ENCODE measurements at places on chromosomes 2 and 18. TPM values are rescaled to one million over a fixed set of nuclear protein-coding genes. Genes with fewer than 3 reads are reported as not detected.

PRKAG3 gene
- not detected for total RNA-seq

- H3K27ac ChIP-seq: no peak overlapping the region
- no peaks in the 10 kb centered on the region for H3K4me1 ChIP-seq
- no peak overlapping the region for H3K4me3 ChIP-seq
- DNase-seq: no peak
- H3K36me3 ChIP-seq: no peaks in the 10 kb centered on the region
- no peaks in the 10 kb centered on the region for H3K27me3 ChIP-seq
Measured at GRCh38 chr2:75336451-75336850, 137.1 kb upstream of the TACR1 start.

DNA sequence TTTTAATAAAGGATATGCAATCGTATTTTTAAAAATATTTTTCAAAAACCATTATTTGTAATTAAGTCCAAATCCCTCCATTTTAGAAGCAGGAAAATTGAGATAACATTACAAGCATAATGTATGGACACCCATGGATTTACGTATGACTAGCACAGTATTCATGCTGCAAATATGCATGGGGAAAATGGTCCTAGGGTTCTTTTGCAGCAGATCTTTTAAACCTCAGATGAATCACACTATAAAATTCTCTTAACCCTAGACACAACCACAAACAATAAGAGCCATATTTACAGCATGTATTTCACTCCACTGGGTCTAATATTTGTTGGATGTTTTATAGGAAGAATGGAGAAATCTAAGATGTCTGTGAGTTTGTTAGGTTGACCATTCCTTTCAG is 453.4 kb downstream of the TGIF1 start:
- no peak for DNase-seq
- H3K27ac ChIP-seq: no peak overlapping the region
- no peaks in the 10 kb centered on the region for H3K4me1 ChIP-seq
- no peak overlapping the region for H3K4me3 ChIP-seq
- no peaks in the 10 kb centered on the region for H3K36me3 ChIP-seq

DNA sequence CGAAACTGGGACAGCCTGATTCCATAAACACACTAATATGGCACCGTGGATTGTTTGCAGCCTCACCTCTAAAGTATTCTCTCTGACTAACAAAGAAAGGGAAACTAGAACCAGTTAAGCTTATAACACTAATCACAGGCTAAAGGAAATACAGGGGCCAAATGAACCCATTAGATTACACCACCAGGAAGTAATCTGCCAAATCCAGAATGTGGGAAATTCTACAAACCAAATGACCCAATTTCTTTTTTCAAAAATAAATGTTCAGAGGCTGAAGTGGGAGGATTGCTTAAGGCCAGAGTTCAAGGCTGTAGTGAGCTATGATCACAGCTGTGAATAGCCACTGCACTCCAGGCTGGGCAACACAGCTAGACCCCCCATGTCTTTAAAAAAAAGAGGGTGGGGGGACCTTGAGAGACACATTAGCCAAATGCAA is 1.5 kb upstream of the MPPE1 start:
- DNase-seq: no peak
- H3K4me3 ChIP-seq: peak overlapping the region; percentile 82
- H3K36me3 ChIP-seq: no peaks in the 10 kb centered on the region
- peak overlapping the region; percentile 97 for H3K27ac ChIP-seq
- H3K4me1 ChIP-seq: peaks cover 7% of the 10 kb centered on the region

CAPN13 gene
- 83.3 TPM for total RNA-seq

DNA sequence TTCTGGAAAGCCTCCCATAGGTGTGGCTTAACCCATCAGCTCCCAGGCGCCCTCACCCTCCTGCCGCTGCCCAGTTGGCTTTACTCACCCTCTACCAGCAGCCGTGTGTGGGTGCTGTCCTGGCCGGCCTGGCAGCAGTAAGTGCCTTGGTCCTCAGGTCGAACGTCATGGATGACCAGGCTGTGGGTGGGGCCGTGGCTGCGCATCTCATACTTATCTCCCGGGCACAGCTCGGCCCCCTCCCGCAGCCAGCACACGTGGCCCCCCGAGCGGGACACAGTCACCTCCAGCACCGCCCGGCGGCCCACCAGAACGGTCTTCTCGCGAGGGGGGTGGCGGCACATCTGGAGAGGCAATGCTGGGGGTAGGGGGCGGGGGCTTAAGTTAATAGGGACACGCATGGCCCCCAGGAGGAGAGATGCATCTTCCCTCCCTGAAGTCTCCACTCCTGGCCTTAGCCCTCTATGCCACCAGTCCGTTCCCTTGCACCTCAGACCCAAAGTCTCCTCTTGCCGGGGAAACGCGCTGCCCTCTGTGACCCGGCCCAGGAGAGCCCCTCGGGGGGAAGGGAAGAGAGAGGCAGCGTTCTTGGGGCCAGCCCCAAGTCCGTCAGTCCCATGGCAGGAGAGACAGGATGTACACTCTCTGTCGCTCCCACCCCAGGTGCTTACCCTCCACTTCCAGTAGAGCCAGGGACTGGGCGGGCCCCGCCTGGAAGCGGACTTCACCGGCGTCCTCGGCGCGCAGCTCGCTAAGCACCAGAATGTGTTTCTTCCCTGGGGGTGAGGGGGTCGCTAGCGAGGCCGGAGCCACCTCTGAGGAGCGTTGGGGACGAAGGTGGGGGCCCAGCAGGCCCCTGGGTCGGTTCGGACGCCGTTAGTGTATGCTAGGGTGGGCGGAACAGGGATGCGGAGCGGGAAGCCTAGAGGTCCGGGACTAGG is 7.9 kb downstream of the TMEM198 start:
- no peaks in the 10 kb centered on the region for H3K36me3 ChIP-seq
- H3K27ac ChIP-seq: peak overlapping the region; percentile 56
- H3K27me3 ChIP-seq: peaks cover 32% of the 10 kb centered on the region
- H3K4me1 ChIP-seq: peaks cover 6% of the 10 kb centered on the region

- H3K4me1 ChIP-seq: no peaks in the 10 kb centered on the region
- no peaks in the 10 kb centered on the region for H3K36me3 ChIP-seq
- no peak overlapping the region for H3K27ac ChIP-seq
Measured at GRCh38 chr18:4017480-4017879, 437.6 kb downstream of the DLGAP1 start.

- no peak overlapping the region for H3K4me3 ChIP-seq
- no peaks in the 10 kb centered on the region for H3K4me1 ChIP-seq
- H3K27me3 ChIP-seq: no peaks in the 10 kb centered on the region
- peak; percentile 33 for DNase-seq
- H3K27ac ChIP-seq: no peak overlapping the region
Measured at GRCh38 chr18:58559427-58560186, 69.3 kb downstream of the ALPK2 start.

DNA sequence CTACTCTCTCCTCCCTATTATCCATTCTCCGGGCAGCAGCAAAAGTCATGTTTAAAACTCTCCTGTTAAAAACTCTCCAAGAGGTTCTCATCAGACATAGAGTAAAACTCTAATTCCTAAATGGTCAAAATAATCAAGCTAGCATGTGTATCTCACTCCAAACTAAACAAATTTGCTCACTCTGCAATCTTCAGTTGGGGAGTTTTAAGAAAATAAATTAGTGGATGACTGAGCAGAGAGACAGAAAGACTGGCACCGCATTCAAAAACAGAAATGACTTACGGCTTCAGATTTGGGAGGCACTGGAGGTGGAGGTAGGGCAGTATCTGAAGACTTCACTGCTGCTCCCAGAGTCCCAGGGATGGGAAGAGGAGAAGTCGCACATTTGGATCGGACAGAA is 96.9 kb downstream of the MEP1B start:
- peaks cover 5% of the 10 kb centered on the region for H3K4me1 ChIP-seq
- no peak overlapping the region for H3K27ac ChIP-seq
- H3K4me3 ChIP-seq: no peak overlapping the region

- H3K27ac ChIP-seq: no peak overlapping the region
- H3K4me1 ChIP-seq: no peaks in the 10 kb centered on the region
- H3K4me3 ChIP-seq: no peak overlapping the region
- no peaks in the 10 kb centered on the region for H3K27me3 ChIP-seq
Measured at GRCh38 chr2:201369775-201370174, 12.6 kb upstream of the FLACC1 start.

PLEK gene
- 5.2 TPM for total RNA-seq

DNA sequence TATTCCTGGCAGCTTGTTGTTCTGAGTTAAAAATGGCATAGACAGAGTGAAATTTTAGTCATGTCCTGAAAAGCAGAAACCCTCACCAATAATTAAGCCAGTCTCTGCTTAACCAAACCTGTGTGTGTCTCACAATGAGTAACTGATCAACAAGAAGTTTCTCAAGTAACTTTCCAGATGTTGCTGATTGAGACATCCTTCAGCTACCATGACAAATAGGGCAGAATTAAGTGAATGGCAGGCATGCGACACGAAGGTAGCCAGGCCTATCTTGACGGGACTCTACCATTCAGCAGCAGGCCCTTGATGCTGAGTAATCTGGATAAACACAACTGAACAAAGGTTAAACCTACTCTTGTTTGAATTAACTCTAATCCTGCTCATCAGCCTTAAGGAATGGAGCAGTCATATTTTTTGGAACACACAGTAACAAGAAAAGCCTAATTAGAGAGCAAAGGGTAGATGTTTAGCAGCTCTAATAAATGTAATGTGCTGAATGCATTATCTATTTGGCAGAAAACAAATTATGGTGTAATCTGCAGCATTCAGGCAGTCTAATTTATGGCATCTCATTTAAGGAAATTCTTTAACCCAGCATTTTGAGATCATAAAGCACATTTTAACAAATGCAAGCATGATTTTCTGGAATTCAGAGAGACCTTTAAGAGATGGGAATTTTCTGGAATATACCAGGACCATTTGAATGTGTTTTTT is 159.5 kb upstream of the EPHA4 start:
- no peak overlapping the region for H3K4me3 ChIP-seq
- H3K36me3 ChIP-seq: no peaks in the 10 kb centered on the region
- no peak overlapping the region for H3K27ac ChIP-seq
- no peak for DNase-seq

Data from transverse colon (tissue), 4 donors.